ENCODE measurements at places on chromosomes 13 and 19.

GRCh38 chr19:12293777-12294248 lies 870 bp downstream of the ZNF44 start:
- DNase-seq: no peak

DNA sequence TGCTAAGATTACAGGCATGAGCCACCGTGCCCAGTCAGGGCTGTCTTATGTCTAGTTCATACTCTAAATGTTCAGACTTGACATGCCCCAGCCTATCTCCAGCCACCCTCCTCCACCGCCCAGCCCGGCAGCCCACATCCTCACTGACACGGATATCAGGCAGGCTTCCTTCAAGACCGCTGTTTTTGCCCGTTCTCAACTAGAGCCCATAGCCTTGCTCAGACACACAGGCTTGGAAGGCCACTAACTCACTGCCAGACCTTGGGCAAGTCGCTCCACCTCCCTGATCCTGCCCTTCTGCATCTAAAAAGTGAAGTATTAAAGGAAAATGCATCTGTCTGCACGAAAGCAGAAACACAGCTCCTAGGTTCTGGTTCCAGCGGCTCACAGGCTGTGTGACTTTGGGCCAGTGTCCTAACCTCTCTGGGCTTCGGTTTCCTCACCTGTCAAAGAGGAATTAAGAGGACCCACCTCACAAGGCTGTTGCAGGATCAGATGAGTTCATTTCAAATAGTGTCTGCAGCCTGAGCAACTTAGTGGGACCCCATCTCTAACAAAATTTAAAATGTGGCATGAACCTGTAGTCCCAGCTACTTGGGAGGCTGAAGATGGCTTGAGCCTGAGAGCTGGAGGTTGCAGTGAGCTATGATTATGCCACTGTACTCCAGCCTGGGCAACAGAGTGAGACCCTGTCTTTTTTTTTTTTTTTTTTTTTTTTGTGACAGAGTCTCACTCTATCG lies 14.5 kb upstream of the CERS4 start:
- DNase-seq: no peak

- peak; percentile 41 for DNase-seq
Observed at GRCh38 chr19:47005873-47006272, 13.8 kb upstream of the NPAS1 start.

DNA sequence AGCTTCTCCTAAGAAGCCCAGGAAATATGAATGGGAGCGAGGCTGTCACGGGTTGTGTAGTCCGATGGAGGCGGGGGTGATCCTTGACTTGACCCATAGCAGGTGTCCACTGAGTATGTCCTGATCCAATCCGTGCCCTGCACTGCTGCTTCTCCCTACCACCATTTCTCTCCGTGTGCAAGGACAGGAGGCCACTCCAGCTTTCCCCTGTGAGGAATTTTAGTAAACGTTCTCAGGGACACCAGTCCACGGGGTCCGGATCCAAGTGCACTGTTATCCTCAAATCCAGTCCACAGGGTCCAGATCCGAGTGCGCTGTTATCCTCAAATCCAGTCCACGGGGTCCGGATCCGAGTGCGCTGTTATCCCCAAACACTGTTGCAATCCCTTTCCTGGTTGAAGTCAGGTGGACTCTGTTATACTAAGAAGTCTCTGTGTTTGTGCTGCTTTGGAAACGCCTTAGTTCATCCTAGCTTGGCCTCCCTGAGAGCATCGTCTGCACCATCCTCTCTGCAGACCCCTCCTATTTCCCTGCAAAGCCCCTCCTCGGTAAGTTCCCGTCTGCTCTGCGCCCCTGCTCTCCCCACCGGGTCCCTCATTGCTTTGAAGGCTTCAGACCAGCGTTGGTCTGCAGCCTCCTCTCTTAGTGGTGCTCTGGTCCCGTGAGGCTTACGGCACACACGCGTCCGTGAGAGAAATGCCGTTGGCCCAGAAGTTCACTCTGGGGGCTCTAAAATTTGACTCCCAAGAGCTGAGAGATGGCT lies 303.5 kb downstream of the TEX29 start:
- no peak for DNase-seq

DNA sequence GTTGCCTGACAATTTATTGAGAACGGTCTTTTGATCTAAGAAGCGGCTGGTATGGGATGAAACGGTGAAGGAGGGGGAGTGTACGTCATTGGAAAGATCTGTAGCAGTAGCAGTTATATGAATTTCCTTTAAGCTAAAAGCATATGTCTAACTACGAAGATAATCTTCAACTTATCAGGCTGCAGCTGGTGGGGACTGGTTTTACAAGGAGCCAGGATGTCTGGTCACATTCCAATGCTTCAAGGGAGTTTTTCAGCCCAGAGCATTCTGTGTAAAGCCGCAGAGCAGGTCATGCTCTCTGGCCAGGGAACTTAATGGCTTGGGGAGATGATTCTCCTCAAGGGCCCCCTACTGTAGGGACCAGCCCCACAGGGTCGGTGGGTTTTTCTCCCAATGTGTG lies 29.2 kb downstream of the CLEC4M start:
- DNase-seq: no peak

GRCh38 chr13:105153611-105154010 lies 1381.9 kb downstream of the EFNB2 start:
- no peak for DNase-seq

GRCh38 chr19:32611161-32611560 lies 30.2 kb downstream of the PDCD5 start:
- DNase-seq: no peak

- no peak for DNase-seq
Observed at GRCh38 chr19:23832717-23833327, 74.1 kb upstream of the ZNF681 start.

- DNase-seq: no peak
Observed at GRCh38 chr13:48078251-48078656, 16.6 kb downstream of the MED4 start.

GRCh38 chr19:54416695-54417491 lies 1.6 kb downstream of the TTYH1 start:
- DNase-seq: no peak

- no peak for DNase-seq
Observed at GRCh38 chr13:41970918-41971317, 10.0 kb upstream of the VWA8 start.

DNA sequence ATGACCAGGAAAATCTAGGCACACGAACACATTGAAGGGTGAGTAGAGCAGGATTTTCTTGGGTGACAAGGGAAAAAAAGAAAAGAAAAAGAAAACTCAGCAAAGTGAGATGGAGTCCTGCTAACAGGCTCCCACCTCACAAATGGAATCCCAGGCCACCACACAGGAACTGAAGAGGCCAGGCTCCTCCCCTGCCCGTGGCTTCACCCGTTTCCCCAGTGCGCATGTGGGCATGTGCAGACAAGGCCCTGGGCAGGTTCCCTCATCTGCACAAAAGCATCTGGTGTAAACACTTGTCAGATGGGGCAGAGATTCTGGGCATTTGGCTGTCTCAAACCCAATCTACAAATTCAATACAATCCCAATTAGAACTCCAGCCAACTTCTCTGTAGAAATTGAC lies 24.5 kb downstream of the CFAP97D2 start:
- no peak for DNase-seq

- DNase-seq: no peak
Observed at GRCh38 chr19:7908742-7909461, 5.2 kb downstream of the MAP2K7 start.

DNA sequence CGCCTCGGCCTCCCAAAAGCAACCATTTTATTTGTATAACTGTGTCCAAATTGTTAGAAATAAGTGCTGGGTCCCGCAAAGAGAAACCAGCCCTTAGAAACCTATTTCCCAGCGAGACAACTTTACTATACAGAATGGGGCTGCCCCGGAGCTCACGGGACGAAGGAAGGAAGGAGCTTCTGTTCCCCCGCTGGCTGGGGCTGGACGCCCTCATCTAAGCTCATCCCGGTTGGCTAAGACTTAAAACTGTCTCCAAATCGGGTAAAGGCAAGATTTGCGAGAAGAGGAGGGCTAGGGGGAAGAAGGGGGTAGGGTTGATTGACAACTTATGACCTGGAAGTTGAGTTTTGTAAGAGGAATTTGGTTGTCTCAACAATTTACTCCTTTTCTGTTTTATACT lies 12.3 kb upstream of the BSG start:
- no peak for DNase-seq

DNA sequence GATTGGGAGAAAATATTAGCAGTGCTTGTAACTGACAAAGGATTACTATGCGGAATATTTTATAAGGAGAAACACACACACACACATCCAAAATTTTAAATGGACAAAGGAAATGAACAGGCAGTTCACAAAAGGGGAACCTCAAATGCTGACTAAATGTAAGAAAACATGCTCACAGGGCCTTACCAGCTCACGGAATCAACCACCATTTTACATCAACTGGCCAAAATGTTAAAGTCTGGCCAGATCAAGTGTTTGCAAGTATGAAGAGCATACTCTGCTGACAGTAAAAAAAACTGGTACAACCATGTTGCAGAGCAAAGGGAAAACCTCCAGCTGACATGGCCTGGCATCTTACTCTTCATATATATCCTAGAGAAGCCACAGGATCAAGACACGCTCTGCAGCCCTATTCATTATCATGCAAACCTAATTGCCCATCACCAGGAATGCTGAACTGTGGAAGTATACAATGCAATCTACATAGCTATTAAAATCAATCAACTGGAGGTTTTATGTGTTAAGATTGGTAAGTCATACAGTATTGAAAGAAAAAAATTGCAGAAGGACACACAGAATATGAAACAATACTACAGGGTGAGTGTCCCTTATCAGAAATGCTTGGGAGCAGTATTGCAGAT lies 124.4 kb downstream of the RNF17 start:
- no peak for DNase-seq

DNA sequence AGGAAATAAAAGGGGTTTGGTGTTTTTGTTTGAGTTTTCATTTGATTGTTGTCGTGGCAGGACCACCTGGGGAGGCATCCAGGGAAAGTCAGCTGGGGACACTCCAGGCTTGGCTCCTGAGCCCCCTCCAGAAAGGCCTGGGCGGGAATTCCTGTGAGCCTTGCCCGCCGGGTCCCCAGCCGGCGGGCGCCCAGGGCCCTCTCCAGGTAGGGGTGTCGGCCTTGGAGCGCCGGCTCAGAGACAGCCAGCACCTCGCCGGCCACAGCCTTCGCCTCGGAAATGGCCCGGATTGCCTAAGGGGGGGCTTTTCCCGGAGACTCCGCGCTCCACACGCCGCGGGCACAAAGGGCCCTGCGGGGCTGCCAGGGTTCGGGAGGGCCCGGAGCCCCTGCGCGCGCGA lies 125.0 kb downstream of the TNFRSF19 start:
- no peak for DNase-seq

- no peak for DNase-seq
Observed at GRCh38 chr13:33264620-33264978, 21.0 kb downstream of the STARD13 start.

GRCh38 chr13:23570099-23570920 lies at the start of gene TNFRSF19:
TSS of gene TNFRSF19 (plus strand) at chr13:23570412. CDS start at chr13:23590184, 19,772 bp downstream.
- no peak for DNase-seq

- DNase-seq: no peak
Observed at GRCh38 chr19:54373781-54374631, 9.3 kb upstream of the LAIR1 start.

GRCh38 chr19:13839130-13839937 lies 37.6 kb upstream of the NANOS3 start:
- DNase-seq: no peak

DNA sequence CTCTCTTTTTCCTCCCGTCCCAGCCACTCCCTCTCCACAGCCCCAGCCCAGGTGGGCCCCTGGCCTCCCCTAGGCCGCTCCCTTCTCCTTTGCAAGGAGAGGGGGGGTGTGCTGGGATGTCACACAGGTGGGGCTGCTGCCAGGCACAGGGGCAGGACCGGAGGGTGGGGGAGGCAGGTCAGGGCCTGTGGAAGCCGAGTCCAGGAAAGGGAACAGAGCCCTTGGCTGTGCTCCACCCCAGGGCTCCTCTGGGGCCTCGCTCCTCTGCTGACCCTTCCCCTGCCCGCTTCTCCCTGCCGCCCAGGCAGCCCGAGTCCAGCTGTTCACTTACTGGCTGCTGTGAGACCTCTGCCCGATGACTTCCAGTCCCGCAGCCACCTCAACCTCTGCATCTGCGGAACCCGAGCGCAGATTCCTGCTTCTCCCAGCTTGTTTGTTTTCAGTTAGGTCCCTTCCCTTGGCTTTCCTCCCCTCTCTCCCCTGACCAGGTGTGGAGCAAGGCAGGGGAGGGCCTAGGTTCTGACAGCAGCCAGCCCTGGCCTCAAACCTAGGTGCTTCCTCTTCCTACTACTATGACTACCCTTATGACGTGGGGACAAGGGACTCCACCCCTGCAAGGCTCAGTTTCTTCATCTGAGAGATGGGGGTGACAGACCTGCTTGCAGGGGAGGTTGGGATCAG lies 850 bp upstream of the KLK11 start:
- DNase-seq: peak; percentile 61

- no peak for DNase-seq
Observed at GRCh38 chr19:5186293-5187050, 154.1 kb downstream of the PTPRS start.

DNA sequence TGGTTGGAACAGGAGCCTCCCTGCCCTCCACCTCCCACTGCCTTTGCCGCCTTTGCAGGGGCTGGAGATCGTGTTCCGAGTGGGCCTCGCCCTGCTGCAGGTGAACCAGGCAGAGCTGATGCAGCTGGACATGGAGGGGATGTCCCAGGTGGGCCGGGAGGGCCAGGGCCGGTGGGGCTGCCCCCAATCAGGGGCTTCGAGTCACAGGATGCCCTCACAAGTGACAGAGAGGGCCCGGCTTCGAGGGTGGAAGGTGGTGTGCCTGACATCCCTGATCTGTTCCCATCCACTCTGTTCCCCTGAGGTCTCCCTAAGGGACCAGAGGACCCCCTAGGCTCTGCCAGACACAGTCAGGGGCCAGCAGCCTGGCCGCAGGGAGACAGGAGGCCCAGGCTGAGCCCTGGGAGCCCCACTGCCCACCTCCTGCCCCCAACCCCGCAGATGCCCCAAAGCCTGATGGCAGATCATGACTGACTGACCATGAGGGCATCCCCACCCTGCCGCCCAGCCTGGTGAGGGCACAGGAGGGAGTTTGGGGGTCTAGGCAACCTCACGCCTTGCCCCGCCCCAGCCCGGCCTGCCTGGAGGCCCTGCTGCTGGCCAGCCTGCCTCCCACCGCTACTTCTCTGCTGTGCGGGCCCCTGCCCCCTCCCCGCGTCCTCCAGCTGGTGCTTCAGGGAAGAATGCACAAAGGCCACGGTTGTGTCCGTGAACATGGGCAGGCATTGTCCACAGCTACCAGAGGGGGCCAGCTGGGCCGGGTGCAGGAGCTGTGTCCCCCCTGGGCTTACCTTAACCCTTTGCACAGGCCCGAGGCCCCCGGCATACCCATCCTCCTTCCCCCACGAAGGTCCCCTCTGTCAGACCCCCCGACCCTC lies 21.8 kb downstream of the EVI5L start:
- DNase-seq: no peak

DNA sequence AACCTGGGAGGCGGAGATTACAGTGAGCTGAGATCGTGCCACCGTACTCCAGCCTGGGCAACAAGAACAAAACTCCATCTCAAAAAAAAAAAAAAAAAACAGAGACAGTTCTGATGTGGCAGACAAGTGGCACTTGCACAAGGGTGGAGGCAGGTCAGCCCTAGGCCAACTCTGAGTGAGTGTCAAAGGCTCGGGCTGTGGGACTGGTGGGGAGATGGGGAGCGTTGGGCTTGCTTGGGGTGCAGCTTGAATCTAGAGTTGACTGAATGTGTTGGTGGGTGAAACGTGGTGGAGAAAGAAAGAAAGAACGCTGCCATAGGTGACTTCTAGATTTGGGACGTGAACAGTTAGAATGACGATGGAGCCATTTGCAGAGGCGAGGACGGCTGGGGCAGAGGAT lies 121.3 kb upstream of the SPACA7 start:
- DNase-seq: no peak

Data from NCI-H2029 treated with DMSO at 0.1 percent for 48 hours (cell line).